ENCODE measurements at places on chromosomes 11 and 22.

- no peak for DNase-seq
These were observed 1486.7 kb downstream of the FAM181B start for GRCh38 chr11:81246941-81247340.

DNA sequence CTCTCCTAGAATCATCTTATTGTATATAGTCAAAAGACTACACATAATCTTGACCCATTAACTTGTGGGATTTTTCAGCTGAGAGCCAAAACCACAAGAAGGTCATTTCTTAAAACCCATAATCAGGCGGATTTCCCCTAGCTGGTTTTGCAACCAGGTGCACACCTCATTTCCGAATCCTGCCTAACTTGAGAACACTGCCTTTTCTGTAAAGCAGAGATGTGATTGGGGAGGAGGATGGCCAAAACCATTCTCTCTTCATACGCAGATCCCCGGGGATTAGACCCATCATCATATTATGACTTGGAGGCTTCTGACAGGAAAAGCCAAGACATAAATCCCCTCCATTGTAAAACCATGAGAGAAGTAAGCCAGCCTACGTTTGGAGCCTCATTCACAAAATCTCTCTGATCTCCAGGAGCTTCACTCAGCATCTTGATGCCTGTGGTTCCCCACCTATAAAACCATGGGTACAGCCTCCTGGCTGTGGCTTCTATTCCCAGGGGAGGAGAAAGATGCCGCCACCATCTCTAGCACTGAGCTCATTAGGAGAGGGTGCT, 191.3 kb downstream of the KIF18A start:
- no peak for DNase-seq

DNA sequence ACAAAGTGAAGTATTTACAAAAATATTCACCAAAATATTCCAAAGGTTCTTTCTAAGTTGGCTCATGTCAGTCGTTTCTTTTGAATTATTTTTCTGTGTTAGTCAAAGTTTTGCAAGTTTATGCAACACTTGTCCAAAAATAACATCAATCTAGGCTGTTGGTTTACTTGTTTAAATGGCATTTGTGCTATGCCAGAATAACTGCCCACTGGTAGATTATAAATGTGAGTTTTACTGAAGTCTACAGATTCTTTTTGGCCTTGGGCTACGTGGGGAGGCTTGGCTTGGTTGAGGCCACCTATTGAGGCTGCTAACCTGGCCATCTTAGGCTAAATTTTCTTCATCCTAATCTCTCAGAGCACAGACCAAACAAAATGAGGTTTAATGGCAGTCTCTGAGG, 1091.9 kb upstream of the RAG2 start:
- no peak for DNase-seq

DNA sequence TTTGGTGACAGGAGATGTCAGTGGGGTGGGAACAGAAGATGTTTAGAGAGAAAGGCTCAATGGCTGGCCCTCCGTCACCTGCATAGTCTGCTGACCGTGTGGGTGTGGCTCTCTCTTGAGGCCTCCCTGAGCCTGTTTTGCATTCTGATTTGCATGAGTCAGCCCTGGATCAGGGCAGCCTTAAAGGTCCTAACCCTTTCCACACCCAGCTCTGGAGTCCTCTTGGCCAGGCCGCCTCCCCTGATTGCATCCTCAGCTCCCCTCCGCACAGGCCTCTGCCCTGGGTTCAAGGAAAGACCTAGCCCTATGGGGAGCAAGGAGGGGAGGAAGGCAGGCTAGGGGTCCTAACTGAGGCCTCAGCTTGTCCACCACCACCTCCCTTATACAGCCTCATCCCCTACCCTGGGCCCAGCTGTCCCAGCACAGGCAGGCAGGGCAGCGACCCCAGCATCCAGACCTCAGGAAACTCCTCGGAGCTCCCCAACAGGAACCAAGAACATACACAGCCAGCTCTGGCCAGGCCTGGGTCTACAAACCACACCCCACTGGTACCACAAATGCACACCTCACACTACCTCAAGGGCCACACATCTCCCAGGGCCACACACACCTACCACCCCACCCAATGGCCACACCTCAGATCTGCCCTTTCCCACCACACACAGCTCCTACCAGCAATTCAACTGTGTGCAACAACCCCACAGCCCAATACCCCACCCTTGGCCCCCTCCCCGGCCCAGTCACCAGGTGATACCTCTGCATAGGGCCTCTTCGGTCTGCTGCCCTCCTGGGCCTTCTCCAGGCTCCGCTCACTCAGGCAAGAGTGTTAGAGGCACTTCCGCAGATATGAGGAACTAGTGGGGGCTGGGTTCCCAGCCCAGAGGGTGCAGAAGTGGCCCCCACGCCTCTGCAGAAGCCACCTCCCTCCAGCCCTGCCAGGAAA, 13.7 kb downstream of the ARAP1 start:
- DNase-seq, result no peak

DNA sequence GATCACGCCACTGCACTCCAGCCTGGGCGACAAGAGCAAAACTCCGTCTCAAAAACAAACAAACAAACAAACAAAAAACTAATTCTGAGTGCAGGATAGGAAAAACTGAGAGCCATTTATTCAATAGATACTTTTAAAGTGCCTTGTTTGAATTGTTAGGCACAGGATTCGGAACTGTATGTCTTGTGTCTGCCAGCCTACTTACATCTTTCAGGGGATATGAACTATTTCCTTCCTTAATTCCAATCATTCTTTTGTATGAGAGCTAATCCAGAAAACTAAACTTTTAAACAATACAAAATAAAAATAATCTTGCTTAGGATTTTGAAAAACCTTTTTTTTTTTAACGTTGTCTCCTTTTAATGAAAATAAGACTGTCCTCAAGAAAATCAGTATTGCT, 12.6 kb downstream of the UVRAG start:
- DNase-seq, result no peak

All from activated CD8-positive, alpha-beta memory T cell treated with anti-CD3 and anti-CD28 coated beads, Interleukin-2, amount 50 U/mL, for 48 hours (primary cell).